Epithelial cell of prostate (primary cell): ENCODE measurements at places on chromosomes 11 and 22.
A peak's percentile ranks its signal among the peaks of the same experiment; 100 is the strongest.

DNA sequence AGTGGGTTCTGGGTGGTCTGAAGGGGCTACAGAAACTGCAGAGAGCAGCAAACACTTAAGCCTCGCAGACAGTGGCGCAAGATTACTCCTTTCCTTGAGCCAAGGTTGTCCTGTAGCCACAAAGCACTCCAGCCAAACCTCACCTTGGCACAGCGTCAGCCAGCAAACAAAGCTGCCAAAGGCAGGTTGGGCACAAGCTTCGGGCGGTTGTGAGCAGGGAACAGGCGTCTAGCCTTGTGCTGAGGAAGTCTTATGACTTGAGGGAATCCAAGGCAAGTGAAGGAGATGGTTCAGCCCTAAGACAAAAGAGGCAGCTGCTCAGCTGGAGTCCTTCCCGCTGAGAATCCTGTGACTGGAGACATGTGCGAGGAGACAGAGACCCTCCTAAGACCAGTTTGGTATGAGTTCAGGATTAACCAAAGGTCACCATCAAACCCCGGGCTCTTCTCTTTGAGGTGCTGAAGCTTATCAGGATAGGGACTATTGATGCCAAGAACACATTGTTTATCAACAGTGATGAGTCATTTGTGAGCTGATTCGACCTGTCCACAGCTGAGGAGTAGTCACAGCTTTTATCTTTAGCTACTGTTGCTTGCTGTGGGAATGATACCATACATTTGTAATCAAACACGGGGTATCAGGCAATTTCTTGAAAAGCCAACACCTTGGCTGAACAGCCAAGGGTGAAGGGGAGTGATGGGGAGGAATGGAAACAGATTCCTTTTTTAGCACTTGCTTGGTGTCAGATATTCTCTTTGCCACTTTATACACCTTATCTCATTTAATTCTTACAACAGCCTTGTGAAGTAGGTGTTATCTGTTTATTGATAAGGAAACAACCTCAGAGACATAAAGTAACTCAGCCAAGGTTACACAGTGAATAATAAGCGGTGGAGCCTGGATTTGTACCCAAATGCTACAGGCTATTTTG lies 4.6 kb downstream of the ADM start:
- no peak for DNase-seq

DNA sequence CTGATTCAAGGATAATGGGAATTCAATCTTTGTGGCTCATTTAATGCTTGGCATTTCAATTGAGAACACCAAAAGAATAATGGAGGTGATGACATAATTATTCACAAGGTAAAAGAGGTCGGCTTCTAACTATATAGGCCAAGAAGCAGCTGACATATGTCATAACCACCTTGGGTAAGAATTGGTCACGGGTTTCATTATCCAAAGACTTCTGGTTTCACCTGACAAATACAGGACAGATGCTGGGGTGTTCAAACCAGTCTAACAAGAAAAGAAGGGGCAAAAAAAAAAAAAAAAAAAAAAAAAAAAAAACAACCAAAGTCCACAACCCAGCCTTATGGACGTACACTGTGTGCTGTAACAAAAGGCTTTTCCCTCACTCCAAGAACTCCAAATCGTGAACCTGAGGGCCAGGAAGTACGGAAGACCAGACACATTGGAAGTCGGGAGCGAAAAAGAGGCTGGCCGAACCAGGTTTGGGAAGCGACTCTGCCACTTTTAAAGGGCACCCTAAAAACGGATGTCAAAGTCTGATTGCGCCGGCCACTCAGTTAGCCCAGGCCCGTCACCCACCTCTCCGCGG lies 385 bp downstream of the HARBI1 start:
- peak; percentile 82 for DNase-seq

GRCh38 chr11:86365546-86365945 lies 9.1 kb upstream of the CCDC81 start:
- DNase-seq = no peak

DNA sequence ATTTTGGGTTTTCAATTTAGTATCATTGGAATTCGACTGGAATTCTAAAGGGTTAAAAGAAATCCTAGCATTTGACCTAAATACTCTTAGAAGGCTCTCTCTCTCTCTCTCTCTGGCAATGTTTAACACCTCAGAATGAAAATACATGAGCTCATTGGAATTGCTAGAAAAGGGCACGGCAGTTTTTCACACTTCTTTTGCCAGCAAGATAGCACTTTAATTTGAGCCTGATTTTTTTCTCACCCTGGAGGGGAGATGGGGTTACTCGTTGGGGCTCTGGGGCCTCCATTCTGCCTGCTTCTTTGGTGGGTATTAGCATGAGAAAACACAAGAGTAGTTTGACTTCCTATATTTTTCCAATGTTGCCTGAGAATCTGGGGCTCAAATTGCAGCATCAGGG lies 22.8 kb upstream of the CLMP start:
- DNase-seq = no peak

- no peak for DNase-seq
These were observed 2.8 kb downstream of the CORO1B start for GRCh38 chr11:67440229-67441097.

- no peak for DNase-seq
These were observed 30.7 kb downstream of the SERPIND1 start for GRCh38 chr22:20804650-20805049.

GRCh38 chr22:24423519-24424000 lies 3.8 kb upstream of the ADORA2A start:
- no peak for DNase-seq

DNA sequence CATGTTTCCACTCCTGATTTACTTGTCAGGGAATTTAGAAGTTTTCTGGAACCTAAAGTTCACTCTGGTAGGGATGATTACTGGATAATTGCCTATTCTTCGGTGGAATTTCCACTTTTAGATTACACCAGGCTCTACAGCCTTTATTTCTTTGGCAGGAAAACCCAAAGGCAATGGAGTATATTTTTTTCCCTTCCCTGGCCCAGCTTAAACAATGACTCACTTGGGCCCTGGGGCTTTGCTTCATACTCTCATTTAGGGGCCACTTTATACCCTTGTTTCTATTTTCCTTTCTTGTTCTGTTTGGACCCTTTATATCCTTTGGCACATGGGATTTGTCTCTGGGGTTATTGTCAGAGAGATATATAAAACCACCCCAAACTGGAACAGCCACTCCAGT lies 114.7 kb downstream of the CSTPP1 start:
- DNase-seq = no peak

- DNase-seq = no peak
These were observed 8.2 kb downstream of the PACSIN2 start for GRCh38 chr22:43006753-43007152.

DNA sequence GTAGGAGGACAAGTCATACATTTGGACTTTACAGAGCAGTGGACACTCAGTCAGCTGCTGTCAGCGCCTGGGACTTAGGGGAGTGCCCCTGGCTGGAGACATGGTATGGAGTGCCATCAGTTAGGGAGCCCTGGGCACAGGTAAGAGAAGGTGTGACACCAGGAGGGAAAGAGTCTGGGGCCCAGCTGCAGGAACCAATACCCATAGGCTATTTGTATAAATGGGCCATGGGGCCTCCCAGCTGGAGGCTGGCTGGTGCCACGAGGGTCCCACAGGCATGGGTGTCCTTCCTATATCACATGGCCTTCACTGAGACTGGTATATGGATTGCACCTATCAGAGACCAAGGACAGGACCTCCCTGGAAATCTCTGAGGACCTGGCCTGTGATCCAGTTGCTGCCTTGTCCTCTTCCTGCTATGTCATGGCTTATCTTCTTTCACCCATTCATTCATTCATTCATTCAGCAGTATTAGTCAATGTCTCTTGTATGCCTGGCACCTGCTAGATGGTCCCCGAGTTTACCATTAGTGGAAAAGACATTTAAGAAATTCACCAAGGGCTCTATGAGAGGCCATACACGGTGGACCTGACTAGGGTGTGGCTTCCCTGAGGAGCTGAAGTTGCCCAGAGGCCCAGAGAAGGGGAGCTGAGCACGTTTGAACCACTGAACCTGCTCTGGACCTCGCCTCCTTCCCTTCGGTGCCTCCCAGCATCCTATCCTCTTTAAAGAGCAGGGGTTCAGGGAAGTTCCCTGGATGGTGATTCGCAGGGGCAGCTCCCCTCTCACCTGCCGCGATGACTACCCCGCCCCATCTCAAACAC lies 850 bp upstream of the MIF start:
- DNase-seq = no peak

- DNase-seq = no peak
These were observed 58.4 kb upstream of the GRAMD1B start for GRCh38 chr11:123371506-123372297.

DNA sequence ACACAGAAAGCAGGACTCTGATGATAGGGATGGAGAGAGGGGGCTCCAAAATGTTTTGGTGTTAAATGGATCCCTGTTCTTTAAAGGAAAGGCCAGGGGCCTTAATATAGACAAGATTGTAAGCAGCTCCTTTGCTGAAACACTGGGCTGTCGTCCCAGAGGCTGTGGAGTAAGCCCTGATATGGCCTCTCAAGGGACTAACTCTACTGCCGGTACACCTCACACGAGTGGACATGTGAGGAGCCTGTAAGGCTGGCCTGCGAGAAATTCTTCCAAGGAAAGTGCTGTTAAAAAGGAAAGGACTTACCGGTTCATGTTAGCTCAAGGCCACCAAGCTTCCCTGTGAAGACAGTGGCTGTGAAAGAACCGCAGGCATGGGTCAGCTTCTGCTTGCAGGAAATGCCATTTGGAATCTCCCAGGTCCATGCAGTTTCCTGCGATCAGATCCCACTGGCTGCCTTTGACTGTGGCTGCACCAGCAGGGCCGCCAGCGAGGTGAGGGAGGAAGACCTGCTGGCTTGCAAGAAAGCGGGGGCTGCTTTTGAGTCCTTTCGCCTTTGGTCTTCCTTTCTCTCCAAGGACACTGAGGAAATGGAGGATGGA lies 106.6 kb downstream of the PRR5L start:
- DNase-seq = no peak

GRCh38 chr11:78737891-78738290 lies 163.2 kb upstream of the NARS2 start:
- DNase-seq = no peak

DNA sequence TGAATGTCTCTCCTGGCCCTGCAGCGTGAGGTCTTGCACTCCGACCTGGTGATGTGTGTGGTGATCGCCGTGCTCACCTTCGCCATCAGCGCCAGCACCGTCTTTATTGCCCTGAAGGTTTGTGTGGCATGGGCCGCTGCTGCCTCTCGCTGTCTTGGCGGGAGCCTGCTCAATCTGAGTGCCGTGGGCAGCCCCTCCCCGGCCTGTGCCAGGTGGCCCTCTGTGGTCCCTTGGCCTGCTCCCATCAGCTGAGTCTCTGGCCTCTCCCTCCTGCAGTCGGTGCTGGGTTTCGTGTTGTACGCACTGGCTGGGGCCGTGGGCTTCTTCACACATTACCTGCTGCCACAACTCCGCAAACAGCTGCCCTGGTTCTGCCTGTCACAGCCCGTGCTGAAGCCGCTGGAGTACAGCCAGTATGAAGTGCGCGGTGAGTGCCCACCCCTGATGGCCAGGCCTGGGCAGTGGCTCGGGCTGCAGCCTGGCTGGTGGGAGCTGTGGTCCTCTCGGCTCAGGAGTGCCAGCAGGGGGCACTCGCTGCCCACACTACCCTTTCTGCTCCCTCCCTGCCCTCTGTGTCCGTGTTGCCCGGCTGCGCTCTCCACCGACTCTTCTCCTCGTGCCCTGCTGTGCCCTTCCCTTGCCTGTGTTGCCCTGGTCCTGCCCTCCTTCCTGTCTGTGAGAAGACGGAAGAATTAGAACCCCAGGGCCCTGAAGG lies 10.2 kb downstream of the PCNX3 start:
- no peak for DNase-seq

- no peak for DNase-seq
These were observed 214.1 kb downstream of the OPCML start for GRCh38 chr11:133318221-133318620.

- no peak for DNase-seq
These were observed 23.4 kb downstream of the SNX19 start for GRCh38 chr11:130892861-130893260.

DNA sequence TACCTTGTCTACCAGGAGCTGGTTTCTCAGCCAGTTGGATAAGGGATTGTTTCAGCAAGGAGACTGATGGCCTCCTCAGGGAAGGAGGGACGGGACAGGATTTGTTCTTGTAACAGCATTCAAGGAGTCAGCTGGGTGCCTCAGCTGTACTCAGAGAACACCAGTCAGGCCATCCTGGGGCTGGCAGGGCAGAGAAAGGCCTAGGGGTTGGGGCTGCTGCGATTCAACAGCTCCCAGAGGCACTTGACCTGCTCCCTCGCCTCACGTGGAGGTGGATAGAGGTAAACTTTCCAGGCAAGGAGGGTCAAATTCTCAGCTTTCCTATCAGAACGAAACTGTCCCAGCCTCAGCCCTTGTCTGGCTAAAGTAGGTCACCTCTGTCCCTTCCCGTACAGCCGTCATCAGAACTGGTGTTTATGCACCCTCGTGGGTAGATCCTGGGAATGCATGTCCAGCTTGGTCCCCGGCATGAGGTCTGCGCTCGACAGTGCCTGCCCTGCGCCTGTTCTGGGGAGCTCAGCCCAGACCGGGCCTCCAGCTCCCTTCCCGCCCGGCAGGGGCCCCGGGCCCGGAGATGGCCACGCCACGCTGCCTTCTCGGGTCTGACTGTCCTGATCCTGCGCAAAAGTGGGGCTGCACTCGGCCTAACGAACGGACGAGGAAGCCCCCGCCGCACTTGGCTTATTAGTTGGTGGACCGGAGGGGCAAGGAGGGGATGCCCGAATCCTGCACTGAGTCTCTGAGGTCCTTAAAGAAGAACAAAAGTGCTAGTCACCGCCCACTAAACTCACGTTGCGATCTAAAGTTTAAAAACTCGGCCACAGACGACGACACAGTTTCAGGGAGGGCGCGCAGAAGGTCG lies 762 bp upstream of the CCDC134 start:
- no peak for DNase-seq

GRCh38 chr11:64438986-64439771 lies 80.2 kb downstream of the RPS6KA4 start:
- DNase-seq = no peak

- no peak for DNase-seq
These were observed 62.6 kb upstream of the WNT7B start for GRCh38 chr22:46039535-46039934.

DNA sequence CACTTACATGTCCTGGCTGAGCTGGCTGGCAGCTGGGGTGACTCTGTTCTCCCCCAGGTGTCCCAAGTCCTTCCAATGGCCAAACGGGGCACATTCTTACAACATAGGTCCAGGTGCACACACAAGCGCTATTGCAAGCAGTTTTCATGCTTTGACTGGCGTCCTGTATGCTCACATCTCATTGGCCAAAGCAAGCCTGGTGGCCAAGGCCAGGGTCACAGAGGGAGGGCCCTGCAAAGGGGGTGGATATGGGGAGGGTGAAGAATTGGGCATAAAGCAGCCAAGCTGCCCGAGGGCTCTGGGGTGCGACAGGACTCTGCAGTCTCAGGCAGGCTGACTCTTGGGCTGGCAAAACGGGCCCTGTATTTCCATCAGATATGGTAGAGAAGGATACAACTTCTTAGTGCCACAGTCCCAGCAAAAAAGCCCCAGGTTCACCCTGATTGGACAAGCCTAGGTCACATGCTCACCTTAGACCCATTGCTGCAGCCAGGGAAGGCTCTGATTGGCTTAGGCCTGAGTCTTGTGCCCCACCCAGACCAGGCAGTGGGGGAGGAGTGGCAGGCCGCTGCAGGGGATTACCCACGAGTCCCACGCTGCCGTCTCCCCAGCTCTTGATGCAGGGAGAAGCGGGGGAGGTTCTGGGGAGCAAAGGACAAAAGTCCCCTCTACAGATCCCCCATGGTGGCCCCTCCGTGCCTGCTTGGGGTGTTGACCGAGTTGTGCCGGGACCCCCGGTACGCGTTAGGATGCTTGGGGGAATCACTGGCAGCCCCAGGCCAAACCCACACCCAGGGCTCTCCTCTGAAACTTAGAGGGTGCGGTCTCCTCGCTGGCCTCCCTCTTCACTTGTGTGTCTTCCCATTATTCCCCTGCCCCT lies 110.8 kb downstream of the ARHGAP8 start:
- no peak for DNase-seq
